ENCODE measurements at places on chromosomes 7 and 10.

- DNase-seq, result no peak
Measured at GRCh38 chr7:114933658-114934057, 11.8 kb downstream of the MDFIC start.

DNA sequence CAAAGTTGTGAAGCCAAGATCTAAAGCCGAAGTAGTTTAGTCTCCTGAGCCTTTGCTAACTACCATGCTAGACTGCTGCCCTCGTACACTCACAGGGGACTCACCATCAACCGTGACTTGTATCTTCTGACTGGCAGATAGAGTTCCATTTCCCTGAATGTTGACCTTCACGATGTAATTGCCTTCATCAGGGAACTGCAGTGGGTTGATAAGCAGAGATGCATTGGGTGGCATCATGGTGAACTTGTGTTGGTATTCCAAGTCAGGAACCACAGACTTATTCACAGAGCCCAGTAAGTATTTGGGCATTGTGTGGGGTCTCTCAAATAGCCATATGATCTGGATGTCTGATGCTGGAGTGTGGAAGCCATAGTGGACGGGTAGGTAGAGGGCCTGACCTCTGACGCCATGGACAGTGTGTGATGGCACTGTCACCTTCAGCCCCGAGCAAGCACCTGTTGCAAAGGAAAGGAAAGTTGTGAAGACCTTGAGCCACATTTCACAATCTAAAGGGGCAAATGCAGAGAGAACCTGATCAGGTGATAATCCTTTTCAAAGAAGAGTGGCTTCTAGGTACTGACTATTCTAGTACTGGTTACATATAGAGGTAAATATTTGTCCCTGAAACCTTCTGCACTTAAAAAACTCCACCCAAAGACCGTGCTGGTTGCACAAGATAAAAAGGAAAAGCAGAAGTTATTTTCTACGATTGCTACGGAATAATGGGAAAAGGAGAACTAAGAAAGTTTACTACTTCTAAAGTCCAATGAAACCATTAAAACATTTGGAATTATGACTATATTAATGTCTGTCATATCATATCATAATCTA lies 7.1 kb downstream of the HEPACAM2 start:
- DNase-seq, result no peak

GRCh38 chr7:6375348-6376101 lies 72.2 kb downstream of the DAGLB start:
- peak; percentile 59 for DNase-seq

DNA sequence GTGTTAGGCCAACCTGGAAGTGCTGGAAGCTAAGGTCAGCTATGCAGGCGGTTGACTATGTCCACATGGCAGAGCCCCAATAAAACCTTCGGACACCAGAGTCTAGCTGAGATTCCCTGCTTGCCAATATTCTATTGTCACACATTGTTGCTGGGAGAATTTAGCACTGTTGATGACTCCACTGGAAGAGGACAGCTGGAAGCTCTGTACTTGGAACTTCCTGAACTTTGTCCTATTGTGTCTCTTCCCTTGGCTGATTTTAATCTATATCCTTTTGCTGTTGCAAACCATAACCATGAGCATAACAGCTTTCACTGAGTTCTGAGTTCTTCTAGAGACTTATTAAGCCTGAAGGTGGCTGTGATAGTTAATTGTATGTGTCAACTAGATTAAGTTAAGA lies 12.0 kb downstream of the XRCC2 start:
- peak; percentile 66 for DNase-seq

DNA sequence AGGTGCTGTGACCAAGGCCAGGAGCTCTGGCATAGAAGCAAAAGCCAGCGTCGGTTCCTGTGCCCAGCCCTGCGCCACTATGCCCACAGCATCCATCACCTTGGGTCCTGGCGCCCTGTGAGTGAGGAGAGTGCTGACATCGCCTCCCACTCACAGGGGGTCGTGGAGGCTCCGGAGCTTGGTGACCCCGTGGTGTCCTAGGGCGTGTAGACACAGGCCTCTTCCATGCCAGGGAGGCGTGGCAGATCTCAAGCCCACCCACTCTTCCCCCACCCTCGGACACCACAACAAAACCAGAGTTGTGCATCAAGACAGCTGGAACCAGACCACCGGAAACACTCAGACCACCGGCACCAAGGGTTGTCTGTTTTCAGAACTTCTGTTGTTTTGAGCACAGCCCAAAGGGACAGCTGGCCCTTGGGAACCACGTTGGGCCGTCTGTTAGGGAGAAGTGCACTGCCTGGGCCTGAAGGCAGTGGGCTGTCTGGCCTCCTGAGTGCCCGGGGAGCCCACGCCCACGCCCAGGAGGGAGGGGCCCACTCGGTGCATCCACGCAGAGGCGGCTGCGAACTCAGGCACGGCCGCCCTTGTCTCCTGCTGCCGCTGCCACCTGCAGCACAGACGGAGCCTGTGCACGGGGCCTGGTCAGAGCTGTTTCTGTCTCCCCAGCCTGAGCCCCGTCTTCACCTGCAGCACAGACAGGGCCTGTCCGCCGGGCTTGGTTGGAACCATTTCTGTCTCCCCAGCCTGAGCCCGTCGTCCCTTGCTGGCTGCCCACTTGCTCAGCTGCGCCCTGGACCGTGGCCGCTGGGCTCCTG lies 106.3 kb downstream of the INPP5A start:
- DNase-seq, result no peak

DNA sequence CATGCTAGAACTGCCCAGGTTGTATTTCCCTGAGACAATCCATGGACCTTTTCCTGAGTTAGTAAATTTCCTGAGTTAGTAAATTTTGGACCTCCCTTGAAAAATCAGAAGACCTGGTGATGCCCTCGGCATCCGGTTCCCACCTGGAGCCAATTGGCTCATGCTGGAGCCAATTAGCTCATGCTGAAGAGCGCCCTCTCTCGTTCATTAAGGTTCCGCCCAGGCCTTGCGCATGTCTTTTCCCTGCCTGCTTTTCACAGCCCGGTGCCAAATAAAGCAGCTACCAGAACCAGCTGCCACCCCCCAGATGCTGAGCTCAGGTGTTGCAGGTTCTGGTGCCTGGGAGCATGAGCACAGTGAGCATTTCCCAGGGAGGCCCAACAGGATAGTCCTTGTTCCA lies 96.2 kb downstream of the APBB1IP start:
- no peak for DNase-seq

DNA sequence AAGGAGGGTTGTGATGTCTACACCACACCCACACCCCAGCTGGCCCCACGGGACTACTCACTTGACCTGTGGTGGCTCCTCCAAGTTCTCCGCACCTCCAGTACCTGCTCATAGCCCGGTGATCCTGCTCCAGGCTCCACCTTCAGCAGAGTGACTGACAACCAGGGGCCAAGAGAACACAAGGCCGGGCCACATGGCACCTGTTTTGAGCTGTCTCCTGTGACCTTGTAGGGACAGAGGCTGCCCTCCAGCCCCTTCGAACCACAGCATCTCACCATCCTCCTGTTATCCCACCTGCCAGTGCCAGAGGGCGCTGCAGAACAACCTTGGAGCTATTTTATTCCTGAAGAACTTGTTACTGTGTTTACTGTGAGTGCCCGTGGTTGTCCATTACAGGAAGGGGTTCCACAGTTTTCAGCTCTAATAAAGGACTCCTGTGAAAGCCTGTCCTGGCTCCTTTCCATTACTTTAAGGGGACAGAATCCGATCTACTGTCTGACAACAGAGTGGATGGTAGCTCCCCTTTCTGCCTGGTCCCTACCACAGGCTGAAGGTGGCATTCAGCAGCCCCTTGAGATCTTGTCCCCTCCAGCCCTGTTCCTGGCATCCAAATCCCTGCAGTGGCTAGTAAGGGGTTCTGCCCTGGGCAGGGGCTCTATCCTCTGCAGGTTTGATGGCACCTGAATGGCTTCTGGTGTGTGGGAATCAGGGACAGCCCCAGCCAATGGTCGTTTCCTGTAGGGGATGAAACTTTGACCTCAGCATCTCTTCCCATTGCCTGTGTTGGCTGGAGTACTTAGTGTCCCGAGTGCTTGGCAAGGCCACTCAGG lies 50.8 kb downstream of the C10orf120 start:
- DNase-seq, result peak; percentile 32

DNA sequence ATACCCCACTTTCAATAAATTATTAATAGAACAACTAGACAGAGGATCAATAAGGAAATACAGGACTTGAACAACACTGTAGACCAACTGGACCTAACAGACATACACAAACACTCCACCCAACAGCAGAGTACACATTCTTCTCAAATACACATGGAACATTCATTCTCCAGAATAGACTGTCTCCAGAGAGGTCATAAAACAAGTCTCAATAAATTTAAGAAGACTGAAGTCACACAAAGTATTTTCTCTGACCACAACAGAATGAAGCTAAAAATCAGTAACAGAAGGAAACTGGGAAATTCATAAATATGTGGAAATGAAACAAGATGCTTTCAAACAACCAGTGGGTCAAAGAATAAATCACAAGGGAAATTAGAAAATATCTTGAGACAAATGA lies 119.8 kb downstream of the SMURF1 start:
- no peak for DNase-seq

DNA sequence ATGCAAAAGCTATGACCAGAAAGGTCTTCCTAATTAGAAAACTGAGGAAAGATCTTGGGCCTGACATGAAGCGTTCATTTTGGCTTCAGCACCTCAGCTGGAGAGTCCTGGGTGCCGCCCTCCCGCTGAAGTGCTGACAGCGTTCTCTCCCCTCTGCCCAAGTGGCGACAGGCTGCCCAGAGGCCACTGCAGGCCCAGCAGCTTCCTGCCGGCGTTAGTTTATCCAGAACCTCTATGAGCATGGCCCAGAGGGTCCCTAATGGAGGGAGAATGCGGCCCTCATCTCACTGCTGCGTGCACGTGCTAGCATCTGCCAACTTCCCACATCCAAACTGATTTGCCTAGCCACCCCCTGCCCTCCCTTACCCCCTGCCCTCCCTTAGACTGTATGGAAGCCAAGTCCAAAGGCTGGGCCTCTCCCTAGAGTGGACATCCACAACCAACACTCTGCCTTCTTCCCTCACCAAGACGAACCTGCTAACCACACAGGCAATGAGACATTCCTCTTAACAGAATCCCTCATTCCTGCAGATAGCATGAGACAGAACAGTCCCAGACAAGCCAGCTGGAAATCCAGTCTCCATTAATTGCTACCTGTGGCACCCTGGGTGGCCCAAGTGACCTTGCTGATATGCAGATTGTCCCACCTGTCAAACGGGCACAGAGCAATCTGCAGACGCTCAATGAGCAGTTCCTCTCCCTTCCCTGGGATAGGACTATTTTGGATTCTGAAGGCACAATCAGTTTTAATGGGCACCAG lies 108.4 kb downstream of the C10orf90 start:
- DNase-seq, result no peak

DNA sequence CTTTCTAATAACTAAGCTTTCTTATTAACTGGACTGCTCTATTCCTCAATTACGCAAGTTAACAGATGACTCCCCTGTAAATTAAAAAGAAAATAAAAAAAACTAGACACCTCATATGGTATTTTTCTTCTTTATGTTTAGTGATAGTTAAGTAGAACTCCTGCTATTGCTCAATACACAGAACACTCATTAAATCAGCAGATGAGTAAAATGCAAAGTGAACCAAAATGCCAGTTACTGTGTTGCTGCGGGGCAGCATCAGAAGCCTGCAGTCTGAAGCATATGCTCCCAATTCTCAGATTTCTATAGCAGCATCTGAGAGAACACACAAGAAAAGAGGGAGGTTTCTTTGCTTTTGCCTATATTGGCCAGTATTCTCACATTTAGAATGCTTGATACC lies 28.4 kb downstream of the CDK6 start:
- no peak for DNase-seq

GRCh38 chr10:133135116-133135465 lies 24.9 kb upstream of the KNDC1 start:
- no peak for DNase-seq

GRCh38 chr7:84790882-84791281 lies 396.0 kb downstream of the SEMA3D start:
- no peak for DNase-seq

GRCh38 chr10:21080261-21080660 lies 183.2 kb upstream of the NEBL start:
- DNase-seq, result no peak

DNA sequence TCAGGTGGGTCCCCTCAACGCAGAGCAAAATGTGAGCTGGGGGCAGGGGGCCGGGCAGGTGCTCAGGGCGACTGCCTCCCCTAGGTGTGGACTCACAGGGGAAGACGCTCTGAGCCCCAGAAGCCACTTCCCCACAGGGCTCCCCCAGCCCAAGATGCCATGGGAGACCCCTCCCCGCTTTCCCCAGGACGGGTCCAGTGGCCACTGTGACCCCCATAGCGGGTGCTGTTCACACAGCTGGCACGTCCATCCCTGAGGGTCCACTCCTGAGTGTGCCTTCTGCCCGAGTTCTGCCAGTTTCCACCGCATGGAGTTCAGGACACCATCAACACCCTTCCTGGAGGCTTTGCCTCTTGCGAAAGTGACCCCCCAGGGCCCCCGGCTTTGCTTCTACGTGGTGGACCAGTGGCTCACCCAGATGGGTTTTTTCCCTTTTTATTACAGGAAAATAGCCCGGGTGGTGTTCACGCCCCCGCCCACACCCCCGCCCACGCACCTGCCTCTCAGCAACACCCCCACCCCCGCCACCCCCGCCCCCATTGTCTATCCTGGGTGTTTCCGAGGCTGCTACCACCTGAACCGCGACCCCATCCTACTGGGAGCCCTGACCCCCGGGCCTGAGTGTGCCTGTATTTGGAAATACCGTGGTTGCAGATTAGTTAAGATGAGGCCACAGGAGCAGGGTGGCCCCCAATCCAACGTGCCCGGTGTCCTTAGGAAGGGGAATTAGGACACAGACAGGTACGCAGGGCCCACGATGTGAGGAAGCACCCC lies 32.0 kb downstream of the ADAP1 start:
- no peak for DNase-seq

GRCh38 chr10:7817984-7818294 lies 366 bp upstream of the TAF3 start:
- DNase-seq, result no peak

DNA sequence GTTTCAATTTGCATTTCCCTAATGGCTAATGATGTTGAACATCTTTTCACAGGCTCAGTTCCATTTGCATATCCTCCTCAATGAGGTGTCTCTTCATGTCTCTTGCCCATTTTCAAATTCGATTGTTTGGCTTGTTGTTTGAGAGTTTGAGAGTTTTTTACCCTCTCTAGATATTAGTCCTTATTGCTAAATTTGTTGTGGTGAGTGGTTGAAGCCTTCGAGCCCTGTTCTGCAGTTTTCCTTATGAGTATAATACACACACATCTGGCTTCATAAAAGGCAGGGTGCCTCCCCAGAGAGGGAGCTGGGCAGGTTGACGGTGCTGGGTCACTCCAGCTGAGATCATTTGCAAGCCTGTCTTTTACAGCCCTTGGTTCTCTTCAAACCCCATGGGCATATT lies 65.1 kb downstream of the RGS10 start:
- no peak for DNase-seq

GRCh38 chr7:26782501-26782900 lies 81.9 kb downstream of the SKAP2 start:
- DNase-seq, result no peak

DNA sequence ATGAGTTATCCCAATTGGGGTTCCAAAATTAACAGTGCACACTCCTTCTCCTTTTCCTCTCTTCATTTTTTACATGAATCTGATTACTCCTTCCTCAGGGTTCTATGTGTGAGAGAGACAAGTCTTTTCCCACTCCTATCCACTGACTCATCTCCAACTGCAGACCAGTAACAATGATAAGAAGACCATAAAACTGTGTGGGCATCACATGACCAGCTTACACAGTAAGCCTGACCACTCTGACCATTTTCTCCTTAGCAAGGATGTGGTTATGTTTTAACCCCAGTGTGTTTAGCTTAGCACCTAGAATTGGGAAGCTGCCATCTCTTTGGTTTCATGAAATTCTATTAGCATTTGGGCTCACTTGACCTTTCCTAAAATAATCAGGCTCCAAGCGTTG lies 145.0 kb upstream of the CALCR start:
- DNase-seq, result peak; percentile 22

GRCh38 chr7:73669288-73669701 lies 1.7 kb downstream of the VPS37D start:
- DNase-seq, result no peak
